ENCODE measurements at places on chromosomes 1 and 21.

GRCh38 chr1:188689542-188689941 is 1788.1 kb downstream of the BRINP3 start:
- DNase-seq: no peak

DNA sequence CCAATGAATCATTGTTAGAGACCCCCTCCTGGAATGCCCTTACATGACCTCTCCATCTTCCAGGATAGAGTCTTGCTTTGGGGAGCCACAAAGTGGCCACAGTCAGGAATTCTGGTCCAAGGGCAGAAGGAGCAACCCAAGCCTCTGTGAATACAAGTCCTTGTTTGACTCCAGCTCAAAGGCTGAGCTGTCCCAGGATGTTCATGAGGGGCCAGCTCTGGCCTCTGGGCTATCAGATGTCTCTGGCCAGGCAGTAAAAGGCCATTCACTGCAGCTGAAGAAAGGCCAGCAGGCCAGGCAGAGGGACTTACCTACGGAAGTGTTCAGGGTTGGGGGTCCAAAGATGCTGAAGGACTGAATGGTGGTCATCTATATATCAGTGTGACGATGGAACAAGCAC is 98.3 kb upstream of the IPO9 start:
- DNase-seq: no peak

- DNase-seq: no peak
These were observed 10.1 kb downstream of the YARS1 start for GRCh38 chr1:32806910-32807523.

DNA sequence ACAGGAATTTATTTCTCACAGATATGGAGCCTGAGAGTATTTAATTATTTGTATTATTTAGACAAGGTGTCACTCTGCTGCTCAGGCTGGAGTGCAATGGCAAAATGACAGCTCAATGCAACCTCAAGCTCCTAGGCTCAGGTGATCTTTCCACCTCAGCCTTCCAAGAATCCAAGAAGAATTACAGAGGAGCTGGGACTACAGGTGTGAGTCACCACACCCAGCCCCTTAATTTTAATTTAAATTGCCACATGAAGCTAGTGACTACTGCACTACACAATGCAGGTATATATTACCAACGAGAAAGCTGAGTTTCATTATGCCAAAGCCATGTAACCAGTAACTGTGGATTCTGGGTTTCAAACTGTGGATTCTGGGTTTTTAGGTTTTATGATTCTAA is 2.1 kb downstream of the KHDC4 start:
- DNase-seq: no peak

Data from RPMI8226 (cell line).